Activated CD8-positive, alpha-beta memory T cell treated with anti-CD3 and anti-CD28 coated beads for 48 hours (primary cell): ENCODE measurements at places on chromosomes 2 and 18.

GRCh38 chr2:154599189-154599588 lies 99.3 kb upstream of the KCNJ3 start:
- no peak for DNase-seq

- DNase-seq, result no peak
Measured at GRCh38 chr18:4200399-4200798, 254.7 kb downstream of the DLGAP1 start.

- no peak for DNase-seq
Measured at GRCh38 chr2:105697781-105698449, 46.8 kb upstream of the NCK2 start.

DNA sequence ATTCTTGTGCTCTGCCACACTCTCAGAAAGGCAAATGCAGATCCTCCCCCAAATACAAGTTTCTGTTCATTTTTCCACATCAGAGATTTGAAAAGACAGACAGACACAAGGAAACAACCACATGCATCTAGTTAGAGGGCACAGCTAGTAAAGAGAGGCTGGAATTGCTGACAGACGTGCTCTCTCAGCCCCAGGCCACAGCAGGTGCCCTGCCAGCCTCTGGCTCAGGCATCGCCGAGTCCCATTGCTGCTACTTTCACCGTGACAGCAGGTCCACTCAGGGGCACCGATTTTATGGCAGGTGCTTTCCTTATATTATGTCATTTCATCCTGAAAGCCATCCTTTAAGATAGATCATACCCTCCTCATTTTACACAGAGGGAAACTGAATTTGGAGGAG lies 507.5 kb downstream of the EIPR1 start:
- no peak for DNase-seq

GRCh38 chr2:124798551-124798950 lies 773.5 kb downstream of the CNTNAP5 start:
- DNase-seq, result no peak
